ENCODE measurements at places on chromosomes 1 and 21.

GRCh38 chr1:87872189-87872588 is 543.5 kb downstream of the LMO4 start:
- no peak for DNase-seq

- no peak for DNase-seq
Measured at GRCh38 chr1:86992861-86993260, 78.4 kb downstream of the HS2ST1 start.

- no peak for DNase-seq
Measured at GRCh38 chr1:4510276-4510691, 144.1 kb upstream of the AJAP1 start.

DNA sequence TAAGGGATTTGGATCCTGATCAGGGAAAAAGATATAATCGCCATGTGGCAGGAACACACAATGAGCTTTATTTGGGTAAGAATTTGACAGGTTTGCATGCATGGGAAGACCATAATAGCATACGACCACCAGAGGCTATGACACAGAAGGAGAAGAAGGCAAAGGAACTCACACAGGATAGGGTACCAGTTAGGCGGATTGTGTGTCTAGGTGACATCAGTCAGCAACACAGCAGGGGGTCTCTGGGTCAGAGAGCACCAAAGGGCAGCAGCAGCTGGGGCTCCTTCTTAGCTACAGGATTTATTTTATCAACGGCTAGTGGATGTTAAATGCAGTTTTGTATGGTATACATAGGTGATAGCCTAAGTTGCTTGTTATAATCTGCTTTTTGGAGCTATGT is 551.3 kb downstream of the KCNT2 start:
- no peak for DNase-seq

DNA sequence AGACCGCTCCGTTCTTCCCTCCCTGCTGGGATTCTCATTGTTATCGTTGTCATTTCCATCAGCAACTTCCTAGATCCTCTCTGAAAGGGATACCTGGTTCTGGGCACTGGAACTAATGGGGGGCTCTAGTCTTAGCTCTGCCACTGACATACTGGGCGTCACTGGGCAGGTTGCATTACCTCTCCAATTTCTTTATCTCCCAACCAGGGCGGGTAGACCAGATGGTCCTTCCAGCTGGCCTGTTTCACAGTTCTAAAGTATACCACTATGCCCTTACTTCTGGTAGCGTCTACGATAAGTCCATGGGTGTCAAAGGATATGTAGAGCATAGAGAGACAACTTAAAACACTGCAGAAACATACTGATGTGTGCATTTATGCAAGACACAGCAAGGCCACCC is 1.4 kb downstream of the GPR37L1 start:
- DNase-seq: no peak

- DNase-seq: no peak
Measured at GRCh38 chr1:225617479-225617878, 35.4 kb downstream of the ENAH start.

DNA sequence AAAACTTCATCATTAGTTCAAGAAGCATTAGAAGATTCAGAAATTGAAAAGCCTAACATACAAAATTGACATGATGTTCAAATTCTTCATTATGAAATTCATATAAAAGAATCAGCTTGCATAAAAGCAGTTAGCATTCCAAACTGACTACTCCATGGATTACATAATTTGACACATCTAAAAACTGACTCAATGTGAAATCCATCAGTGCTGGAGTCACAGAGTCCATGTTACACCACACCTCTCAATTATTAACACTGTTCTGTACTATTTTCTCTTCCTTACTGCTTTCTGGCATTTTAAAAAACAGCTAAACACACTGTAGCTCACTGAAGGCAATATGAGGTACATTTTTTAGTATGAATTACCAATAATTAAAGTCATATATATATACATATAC is 28.0 kb downstream of the ARHGAP29 start:
- no peak for DNase-seq

- DNase-seq: peak; percentile 90
Measured at GRCh38 chr1:247172996-247173395, 1.2 kb upstream of the ZNF124 start.

- no peak for DNase-seq
Measured at GRCh38 chr1:119569095-119569494, 62.1 kb downstream of the HSD3B1 start.

GRCh38 chr1:155776414-155776813 is 80.6 kb downstream of the GON4L start:
- peak; percentile 5 for DNase-seq

- DNase-seq: no peak
Measured at GRCh38 chr1:184254849-184255248, 132.0 kb upstream of the C1orf21 start.

GRCh38 chr1:241311056-241311746 is 45.8 kb downstream of the RGS7 start:
- DNase-seq: no peak

GRCh38 chr21:15534450-15534886 is 195.3 kb upstream of the USP25 start:
- peak; percentile 20 for DNase-seq

DNA sequence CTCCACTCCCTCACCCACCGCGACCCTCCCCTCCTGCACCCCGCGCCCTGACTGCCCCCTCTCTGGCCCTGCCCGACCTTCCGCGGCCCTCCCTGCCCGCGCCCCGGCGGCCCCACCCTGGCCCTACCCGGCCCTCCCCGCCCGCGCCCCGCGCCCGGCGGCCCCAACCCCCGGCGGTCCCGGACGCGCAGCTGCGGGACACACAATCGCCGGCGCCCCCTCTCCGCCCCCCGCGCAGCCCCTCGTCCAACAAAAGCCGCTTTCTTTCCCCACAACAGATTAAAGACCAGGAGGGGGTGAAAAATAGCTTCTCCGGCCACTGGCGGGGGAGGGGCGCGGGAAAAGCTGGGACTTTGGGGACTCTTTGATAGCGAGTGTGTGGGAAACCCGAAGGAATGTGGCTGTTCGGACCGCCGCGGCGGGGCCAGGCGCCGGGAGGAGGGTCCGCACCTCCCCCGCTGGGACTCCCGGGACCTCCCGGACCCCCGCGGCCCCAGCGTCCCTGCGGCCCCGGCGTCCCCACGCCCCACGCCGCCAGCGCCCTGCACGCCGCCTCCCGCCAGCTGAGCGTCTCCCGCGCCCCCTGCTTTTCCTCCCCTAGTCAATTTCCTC is 8.8 kb upstream of the ID3 start:
- no peak for DNase-seq

- no peak for DNase-seq
Measured at GRCh38 chr1:36879613-36880012, 154.7 kb downstream of the GRIK3 start.

DNA sequence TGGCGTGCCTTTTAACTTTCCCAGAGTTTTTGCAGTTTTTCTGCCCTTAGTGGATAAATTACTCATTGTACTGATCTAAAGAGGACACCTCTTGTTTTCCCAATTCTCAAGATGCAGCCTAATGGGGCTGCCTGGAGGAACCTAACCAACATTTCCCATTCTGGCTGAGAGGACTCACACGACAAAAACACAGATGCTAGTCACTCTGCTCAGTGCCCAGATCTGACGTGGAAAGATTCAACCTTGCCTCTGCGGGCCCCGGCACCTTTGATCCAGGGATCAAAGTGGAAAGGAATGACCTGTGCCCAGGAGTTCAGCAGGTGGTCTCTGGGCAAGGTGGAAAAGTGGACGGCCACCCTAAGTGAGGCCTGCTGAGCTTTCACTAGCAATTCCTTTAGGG is 162.4 kb upstream of the FMN2 start:
- DNase-seq: no peak

GRCh38 chr1:205147191-205147835 is 25.5 kb upstream of the RBBP5 start:
- no peak for DNase-seq

DNA sequence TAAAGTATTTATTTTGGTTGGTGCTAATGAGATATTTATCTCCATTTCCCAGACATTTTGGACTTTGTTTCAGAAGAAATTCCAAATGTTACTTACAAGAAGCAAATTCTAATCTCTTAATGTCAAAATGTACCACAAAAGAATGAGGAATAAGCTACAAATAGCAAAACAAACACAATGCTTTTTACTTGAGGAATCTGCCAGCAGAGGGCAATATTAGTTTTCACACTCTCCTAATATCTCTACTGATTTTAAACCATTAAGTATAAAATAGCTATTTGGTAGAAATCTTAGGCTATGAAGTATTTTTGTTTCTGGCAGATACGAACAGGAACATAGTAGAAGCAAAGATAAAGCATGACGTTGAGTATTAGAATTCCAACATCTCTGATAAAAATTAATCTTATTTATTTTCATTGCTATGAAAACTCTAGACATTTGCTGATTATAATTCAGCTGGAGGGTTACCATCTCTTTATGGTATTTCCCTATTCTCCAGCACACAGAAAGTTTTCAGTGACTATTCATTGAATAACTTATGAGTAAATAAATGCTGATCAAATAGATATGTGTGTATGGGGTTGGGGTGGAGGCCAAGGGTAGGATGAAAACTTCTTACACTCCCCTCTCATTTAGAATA is 13.4 kb upstream of the HMCN1 start:
- DNase-seq: peak; percentile 33

DNA sequence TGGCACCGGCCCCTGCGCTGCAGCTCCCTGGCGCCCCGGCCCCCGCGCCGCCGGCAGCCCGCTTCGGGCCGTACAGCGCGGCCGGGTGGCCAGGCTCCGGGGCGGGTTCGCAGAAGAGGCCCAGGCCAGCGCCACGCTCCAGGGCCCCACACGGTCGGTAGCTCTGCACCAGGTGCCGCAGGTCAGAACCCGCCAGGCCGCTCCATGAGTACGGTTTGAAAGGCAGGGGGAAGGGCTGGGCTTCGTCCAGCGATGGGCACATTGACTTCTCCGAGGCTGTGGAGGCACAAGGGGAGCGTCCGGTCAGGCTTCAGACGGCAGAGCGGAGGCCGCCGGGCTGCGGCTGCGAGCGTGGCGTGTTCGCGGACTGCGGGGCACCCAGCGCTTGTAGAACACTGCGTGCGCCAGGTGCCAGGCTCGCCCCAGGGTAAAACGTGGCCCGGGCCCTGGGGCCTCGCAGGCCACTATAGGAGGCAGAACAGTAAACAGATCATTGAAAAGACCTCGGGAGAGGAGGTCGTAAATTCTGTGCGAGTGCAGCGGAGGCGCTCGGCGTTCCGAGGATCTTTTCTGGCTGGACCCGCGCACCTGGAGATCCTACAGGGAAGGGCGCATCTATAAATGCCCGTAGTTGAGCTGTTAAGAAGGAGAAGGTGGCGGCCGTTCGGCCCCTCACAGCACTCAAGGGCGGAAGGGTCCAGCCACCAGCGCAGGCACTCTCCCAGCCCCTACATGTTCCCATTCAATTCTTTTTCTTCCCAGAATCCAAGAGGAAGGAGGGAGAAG is 5.7 kb downstream of the GFI1 start:
- no peak for DNase-seq

- DNase-seq: peak; percentile 79
Measured at GRCh38 chr1:179369751-179370341, 4.1 kb downstream of the AXDND1 start.

DNA sequence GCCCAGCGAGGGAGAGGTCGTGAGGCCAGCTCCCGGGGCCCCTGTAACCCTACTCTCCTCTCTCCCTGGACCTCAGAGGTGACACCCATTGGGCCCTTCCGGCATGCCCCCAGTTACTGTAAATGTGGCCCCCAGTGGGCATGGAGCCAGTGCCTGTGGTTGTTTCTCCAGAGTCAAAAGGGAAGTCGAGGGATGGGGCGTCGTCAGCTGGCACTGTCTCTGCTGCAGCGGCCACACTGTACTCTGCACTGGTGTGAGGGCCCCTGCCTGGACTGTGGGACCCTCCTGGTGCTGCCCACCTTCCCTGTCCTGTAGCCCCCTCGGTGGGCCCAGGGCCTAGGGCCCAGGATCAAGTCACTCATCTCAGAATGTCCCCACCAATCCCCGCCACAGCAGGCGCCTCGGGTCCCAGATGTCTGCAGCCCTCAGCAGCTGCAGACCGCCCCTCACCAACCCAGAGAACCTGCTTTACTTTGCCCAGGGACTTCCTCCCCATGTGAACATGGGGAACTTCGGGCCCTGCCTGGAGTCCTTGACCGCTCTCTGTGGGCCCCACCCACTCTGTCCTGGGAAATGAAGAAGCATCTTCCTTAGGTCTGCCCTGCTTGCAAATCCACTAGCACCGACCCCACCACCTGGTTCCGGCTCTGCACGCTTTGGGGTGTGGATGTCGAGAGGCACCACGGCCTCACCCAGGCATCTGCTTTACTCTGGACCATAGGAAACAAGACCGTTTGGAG is 23.7 kb upstream of the TNFRSF1B start:
- DNase-seq: no peak

- no peak for DNase-seq
Measured at GRCh38 chr1:114691061-114691460, 4.3 kb downstream of the AMPD1 start.

DNA sequence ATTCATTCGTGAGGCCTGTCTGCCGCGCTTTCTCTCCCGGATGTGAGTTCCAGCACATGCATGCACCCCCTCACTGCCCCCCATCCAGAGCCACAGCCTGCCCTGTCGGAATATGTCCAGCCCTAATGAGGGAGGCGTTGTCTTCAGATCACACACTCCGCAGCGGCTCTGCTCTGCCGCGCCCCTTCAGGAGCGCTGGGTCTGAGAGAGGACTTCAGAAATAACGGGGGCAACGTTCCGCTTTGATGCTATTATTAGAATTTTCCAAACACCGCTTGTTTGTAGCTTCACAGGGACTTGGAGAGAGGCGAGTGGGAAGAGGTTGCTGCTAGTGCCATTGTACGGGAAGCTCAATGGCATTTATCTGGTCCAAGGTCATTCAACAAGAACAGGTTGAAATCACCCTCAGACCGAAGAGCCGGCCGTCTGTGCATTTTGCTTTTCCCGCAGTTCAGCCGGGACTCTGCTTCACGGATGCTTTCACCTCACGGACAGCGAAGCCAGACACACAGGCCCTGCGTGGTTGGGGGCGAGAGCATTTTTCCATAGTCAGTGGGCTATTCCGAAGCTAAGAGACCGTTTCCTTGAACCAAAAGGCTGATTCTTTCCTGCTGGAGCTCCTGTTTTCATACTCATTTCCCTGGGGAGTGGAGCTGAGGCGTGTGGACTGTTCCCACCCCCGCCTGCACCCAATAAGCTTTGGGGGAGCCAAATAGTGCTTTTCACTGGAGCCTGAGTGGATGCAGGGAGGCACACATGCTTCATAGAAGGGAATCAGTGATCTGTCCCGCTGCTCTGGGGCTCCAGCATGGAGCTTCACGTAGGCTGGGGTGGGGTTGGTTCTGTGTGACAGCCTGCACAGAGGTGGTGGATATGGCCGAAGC is 69.7 kb downstream of the GALNT2 start:
- no peak for DNase-seq
